ENCODE measurements at places on chromosomes 2 and 18. TPM values are rescaled to one million over a fixed set of nuclear protein-coding genes. Genes with fewer than 3 reads are reported as not detected.

The PAPOLG gene
- 14.5 TPM for total RNA-seq

The SUPT7L gene
- 19.5 TPM for total RNA-seq

The LRPPRC gene
- 107 TPM for total RNA-seq

The LAPTM4A gene
- total RNA-seq = 181 TPM

The KLHL30 gene
- total RNA-seq = 1.1 TPM

The UBXN2A gene
- total RNA-seq = 12.9 TPM

DNA sequence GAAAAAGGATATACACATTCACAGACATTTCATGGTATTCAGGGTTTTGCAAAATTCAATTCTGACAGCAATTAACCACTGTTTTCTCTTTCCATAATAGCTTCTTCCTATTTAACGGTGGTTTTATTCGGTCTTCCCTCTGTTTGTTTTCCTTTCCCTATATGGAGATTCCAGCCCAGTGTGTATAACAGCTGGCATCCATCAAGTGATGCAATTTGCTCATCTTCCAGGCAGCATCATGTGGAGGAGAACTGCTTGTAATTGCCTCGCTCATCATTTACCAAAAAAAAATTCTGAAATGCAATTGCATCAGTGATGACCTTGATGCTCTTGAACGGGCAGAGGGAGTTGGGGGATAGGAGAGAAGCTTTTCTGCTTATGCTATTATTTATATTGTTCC, 165.9 kb upstream of the PGAP1 start:
- no peak for DNase-seq

DNA sequence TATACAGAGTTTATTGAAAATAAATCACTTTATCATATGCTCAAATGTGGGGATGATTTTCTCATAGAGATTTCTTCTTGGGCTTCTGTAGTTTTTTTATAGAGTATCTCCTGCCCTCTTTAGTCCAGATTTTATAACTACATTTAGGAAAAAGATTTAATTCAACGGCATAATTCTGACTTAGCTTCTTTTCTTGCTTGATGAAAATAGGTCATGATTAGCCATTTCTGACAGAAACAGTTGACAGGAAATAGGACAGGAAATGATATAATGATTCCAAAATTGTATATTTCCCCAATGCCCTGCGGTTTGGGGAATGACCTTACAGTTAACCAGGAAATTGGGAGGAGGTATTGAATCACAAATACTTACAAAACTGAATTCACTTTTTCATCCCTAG, 1531.9 kb upstream of the ACVR2A start:
- DNase-seq = no peak

DNA sequence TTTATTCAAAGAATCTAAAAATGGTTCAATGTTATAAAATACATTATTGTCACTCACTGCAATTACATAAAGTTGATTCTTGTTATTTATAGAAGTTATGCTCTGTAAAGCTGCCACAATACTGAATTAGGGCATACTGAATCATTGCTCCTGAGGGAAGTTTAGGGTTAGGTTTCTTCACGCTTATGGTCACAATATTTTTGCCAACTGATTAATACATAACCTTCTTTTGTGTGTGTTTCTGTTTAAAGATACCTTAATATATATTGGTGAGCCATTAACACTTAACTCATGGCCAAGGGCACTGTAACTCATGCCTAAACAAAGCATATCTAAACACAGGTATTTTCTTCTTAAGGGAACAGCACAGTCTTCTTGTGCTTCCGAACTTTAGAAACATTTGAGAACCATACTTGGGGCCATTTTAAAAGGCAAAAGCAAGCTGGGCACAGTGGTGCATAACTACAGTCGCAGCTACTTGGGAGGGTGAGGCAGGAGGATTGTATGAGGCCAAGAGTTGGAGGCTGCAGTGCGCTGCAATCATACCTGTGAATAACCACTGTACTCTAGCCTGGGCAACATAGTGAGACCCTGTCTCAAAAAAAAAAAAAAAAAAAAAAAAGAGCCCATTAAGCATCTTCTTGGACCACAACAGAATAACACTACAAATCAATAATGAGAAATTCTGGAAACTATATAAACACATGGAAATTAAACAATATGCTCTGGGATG, 15.6 kb downstream of the DARS1 start:
- no peak for DNase-seq

- DNase-seq = no peak
These were observed 117.1 kb downstream of the CAPN13 start for GRCh38 chr2:30690126-30690561.

GRCh38 chr18:76425146-76426131, 69.6 kb downstream of the ZNF516 start:
- DNase-seq = no peak

- no peak for DNase-seq
These were observed 640 bp downstream of the SPTBN1 start for GRCh38 chr2:54456612-54457322.

All from mucosa of descending colon (tissue), 3 donors.